ENCODE measurements at places on chromosomes 6 and 20. TPM values are rescaled to one million over a fixed set of nuclear protein-coding genes. Genes with fewer than 3 reads are reported as not detected.

CBFA2T2 gene
- 39.8 TPM for total RNA-seq

SAMD10 gene
- 16.9 TPM for total RNA-seq

GGTLC1 gene
- total RNA-seq, result not detected

GRCh38 chr6:131295081-131295480 lies 159.8 kb downstream of the AKAP7 start:
- H3K27ac ChIP-seq, result no peak overlapping the region
- no peak for DNase-seq
- no peaks in the 10 kb centered on the region for H3K36me3 ChIP-seq
- H3K4me1 ChIP-seq, result peaks cover 19% of the 10 kb centered on the region
- peaks cover 29% of the 10 kb centered on the region for H3K27me3 ChIP-seq
- H3K4me3 ChIP-seq, result no peak overlapping the region

- H3K4me3 ChIP-seq, result no peak overlapping the region
- peaks cover 4% of the 10 kb centered on the region for H3K36me3 ChIP-seq
- DNase-seq, result no peak
- no peak overlapping the region for H3K27ac ChIP-seq
- H3K4me1 ChIP-seq, result no peaks in the 10 kb centered on the region
These were observed 147.4 kb upstream of the SIM1 start for GRCh38 chr6:100612094-100612493.
